ENCODE measurements at places on chromosomes 16 and 17.

- H3K4me1 ChIP-seq = no peaks in the 10 kb centered on the region
- H3K36me3 ChIP-seq = no peaks in the 10 kb centered on the region
- no peaks in the 10 kb centered on the region for H3K27me3 ChIP-seq
- no peak overlapping the region for H3K27ac ChIP-seq
Observed at GRCh38 chr17:56074361-56074890, 78.8 kb upstream of the ANKFN1 start.

DNA sequence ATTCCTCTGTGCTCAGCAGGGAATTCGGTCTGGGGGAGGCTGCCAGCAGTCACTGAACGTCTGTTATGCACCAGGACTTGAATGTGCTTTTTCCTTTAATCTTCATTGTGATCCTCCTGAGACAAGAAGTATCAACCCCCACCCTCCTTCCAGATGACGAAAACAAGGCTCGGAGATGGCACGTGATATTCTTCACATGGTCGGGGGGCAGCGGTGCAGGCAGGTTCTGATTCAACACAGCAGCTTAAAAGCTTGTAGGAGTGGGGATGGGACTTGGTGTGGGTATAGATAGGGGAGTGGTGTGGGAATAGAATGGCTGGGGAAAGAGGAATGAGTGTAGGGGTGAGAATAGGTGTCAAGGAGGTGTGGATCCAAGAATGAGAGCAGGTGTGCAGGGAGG, 6.4 kb downstream of the NECAB2 start:
- no peak for DNase-seq
- no peaks in the 10 kb centered on the region for H3K27me3 ChIP-seq
- H3K27ac ChIP-seq = no peak overlapping the region

GRCh38 chr16:10799736-10800135, 18.9 kb downstream of the TVP23A start:
- H3K4me3 ChIP-seq = no peak overlapping the region
- DNase-seq = no peak
- no peaks in the 10 kb centered on the region for H3K27me3 ChIP-seq
- no peaks in the 10 kb centered on the region for H3K4me1 ChIP-seq
- H3K27ac ChIP-seq = no peak overlapping the region

DNA sequence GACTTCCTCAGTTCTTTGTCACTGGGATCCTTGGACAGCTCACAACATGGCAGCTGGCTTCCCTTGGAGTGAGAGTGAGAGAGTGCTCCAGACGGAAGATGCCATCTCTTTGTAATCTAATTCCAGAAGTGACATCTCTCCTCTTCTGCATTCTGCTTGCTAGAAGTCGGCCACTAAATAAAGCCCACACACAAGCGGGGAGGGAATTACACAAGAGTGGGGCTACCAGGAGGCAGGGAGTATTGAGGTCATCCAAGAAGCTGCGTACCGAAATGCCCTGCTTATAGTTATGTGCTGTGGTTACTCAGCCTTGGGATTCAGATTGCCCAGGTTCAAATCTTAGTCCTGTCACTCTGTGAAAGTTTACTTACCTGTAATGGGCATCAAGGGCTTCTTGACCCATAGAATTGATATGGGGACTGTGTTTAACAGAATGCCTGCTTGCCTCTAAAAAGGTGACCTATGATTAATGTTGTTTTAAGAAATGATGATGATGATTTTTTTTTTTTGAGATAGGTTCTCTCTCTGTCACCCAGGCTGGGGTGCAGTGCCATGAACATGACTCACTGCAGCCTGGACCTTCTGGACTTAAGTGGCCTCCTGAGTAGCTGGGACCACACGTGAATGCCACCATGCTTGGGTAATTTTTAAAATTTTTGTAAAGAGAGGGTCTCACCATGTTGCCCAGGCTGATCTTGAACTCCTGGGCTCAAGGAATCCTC, 120.9 kb upstream of the HS3ST2 start:
- H3K4me3 ChIP-seq = no peak overlapping the region
- H3K4me1 ChIP-seq = no peaks in the 10 kb centered on the region
- H3K36me3 ChIP-seq = no peaks in the 10 kb centered on the region

DNA sequence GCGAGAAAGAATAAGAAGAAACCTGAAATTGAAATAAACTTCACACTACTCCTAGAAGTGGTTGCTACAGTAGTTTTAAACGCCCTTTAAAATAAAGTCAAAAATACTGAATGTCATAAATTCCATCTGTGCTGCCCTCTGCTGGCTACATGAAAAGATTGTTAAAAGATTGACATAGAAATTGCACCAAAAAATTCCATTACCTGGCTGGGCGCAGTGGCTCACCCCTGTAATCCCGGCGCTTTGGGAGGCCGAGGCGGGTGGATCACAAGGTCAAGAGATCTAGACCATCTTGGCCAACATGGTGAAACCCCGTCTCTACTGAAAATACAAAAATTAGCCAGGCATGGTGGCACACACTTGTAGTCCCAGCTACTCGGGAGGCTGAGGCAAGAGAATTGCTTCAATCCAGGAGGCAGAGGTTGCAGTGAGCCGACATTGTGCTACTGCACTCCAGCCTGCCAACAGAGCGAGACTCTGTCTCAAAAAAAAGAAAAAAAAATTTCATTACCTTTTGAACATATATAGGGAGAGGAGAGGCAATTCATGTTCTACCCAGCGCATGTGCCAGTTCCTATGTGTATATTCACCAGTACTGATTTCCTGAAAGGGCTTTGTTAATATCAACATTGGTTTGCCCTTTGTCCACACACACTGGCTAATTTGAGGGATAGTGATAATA, 36.5 kb downstream of the CYTH1 start:
- no peaks in the 10 kb centered on the region for H3K4me1 ChIP-seq
- no peak for DNase-seq
- H3K36me3 ChIP-seq = no peaks in the 10 kb centered on the region
- H3K27ac ChIP-seq = no peak overlapping the region
- H3K27me3 ChIP-seq = no peaks in the 10 kb centered on the region
- no peak overlapping the region for H3K4me3 ChIP-seq

DNA sequence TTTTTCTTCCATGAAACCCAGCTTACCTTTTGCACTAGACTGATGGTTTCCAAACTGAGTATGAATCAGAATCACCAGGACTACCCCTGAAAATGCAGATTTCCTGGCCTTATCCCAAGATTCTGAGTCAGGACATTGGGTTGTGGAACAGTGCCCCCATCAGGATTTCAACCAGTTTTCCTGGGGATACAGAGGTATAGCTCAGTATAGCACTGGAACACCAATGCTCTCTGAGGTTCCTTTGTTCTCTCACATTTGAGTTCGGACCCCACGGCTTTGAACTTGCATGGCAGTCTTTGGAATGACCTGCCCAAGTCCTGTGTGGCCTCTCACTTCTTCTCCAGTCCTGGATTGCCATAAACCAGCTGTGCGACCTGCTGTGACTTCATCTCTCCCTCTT, 12.8 kb upstream of the CCL8 start:
- H3K27ac ChIP-seq = no peak overlapping the region
- DNase-seq = no peak
- no peaks in the 10 kb centered on the region for H3K4me1 ChIP-seq
- H3K36me3 ChIP-seq = no peaks in the 10 kb centered on the region
- no peaks in the 10 kb centered on the region for H3K27me3 ChIP-seq
